ENCODE measurements at places on chromosomes 7 and 10.

GRCh38 chr10:96584035-96584434 lies 2.8 kb downstream of the TM9SF3 start:
- DNase-seq: no peak

GRCh38 chr10:72539137-72539536 lies 86.7 kb downstream of the MICU1 start:
- no peak for DNase-seq

GRCh38 chr7:71144963-71145362 lies 13.0 kb downstream of the GALNT17 start:
- no peak for DNase-seq

GRCh38 chr10:100528123-100528886 lies 1.4 kb downstream of the NDUFB8 start:
- DNase-seq: no peak

DNA sequence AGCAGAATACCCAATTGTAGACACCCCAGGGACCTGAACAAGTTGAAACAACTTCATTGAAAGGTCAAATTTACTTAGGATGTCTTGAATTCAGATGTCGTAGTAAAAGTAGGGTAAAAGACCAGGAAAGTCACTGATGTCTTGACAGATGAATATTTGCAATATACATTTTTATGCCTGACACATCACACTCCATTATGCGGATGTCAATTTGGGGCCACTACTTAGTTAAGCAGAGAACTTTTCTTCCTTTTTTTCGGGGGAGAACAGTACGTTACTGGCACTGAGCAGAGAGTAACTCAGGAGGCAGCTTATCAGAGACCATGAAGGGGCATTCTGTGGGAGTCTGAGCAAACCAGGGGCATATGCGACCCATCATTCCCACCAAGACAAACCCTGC lies 4.9 kb downstream of the ITGA8 start:
- no peak for DNase-seq

DNA sequence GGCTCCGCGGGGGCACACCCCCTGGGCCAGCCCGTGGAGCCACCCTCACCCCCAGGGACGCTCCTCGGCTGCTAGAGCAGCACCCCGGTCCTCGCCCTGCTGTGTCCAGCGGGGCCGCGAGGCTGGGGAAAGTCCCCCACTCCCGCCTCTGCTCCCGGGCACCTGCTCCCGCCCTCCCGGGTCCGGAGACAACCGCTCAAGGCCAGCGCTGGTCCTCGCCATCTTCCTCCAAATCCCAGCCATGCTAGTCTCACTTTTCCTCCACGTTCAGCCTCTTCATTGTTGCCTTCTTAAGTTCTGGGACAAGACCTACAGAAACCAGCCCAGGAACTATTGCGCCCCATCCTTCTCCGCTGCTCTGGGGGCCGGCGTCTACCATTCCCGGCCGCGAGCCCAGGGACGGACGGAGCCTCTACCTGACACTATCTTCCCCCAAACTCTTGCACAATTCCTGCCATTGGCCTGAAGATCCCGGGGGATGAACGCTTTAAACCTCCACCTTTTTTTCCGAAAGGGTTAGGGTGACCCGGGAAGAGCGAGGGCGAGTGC lies 4.8 kb upstream of the KCP start:
- no peak for DNase-seq

DNA sequence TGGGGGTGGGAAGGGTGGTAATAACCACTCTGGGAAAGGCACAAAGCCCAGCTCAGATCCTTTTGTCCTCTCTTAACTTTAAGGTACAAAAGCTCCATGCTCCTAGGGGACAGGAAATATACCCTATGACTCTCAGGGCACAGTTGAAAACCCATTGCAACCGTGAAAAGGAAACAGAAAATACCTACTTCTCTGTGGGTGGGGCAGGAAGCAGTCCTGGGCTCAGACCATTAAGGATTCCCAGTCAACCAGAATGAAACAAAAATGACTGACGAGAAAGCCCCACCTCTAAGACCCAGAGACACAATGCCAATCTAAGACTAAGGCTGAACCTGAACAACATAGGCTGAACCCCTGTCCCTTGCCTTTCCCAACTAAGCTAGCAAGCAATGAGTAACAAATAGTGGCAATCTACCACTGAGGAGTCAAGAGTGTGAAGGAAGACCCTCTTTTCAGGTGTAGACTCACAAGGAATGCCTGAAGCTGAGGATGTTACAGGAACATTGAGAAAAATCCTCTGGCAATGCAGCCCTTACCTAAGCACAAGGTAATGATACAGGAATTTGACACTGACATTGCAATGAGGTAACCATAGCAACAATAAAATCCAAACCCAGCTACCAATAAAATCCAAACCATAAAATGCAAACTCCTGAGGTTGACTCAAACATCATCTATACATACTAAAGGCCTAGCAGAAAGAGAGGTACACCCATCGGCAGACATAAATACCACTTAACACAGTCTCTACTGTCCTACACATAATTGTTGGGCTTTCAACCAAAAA lies 380.1 kb downstream of the HPSE2 start:
- DNase-seq: no peak
